ENCODE measurements at places on chromosomes 2 and 18.

- DNase-seq: no peak
These were observed 9.2 kb downstream of the IMPA2 start for GRCh38 chr18:11990539-11990938.

- no peak for DNase-seq
These were observed 32.2 kb upstream of the LPIN2 start for GRCh38 chr18:3044931-3045698.

GRCh38 chr2:2320486-2321199, 10.4 kb downstream of the MYT1L start:
- no peak for DNase-seq

GRCh38 chr2:27145682-27146081, 3.1 kb upstream of the TCF23 start:
- DNase-seq: no peak

GRCh38 chr2:145185696-145186095, 665.8 kb upstream of the ZEB2 start:
- DNase-seq: no peak

DNA sequence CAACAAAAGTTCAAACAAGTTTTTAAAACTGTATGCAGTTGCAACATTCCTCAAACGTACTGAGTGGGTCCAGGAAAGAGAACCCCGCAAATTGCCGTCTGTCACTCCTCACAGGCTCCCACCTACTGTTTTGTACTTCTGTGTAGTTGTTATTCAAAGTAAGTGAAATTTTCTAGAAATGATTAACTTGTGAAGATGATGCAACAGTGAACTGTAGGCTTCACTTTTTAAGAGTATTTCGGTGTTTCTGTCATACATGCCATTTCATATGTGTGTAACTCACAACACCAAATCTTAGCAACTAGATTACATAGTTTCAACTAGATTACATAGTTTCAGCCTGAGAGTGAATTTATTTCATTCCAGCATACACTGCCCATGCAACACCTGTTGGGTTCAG, 226.0 kb upstream of the TANK start:
- no peak for DNase-seq

- no peak for DNase-seq
These were observed 72.0 kb upstream of the AFF3 start for GRCh38 chr2:100214265-100214971.

DNA sequence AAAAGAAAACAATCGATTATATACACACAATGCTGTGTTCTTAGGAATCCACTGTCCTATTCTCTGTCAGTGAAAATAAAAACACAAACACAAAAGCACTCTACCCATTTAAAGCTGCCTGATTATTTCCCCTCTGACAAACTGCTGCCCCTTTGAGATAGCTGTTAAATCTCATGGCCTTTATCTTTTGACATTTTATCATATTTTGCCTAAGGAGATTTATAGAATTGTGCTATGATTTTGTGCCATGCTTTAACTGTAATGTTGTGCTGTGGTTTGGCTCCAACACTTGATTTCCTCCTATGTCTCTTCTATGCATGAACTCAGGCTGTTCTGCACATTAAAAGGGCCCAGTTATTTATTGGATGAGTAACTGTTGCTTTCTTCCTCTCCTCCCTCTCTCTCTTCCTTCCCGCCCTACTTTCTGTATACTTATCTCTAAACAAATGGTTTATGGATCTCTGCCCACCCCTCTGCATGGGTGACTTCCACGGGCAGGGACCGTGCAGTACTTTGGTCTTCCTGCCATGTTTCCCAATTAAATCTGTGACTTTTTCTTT, 1096.6 kb downstream of the TSN start:
- DNase-seq: no peak

Measured in activated CD4-positive, alpha-beta T cell treated with anti-CD3 and anti-CD28 coated beads, Interleukin-2, amount 50 U/mL, for 4 hours (primary cell).